Left renal cortex interstitium (tissue), 4 donors: ENCODE measurements at places on chromosomes 16 and 17. TPM values are rescaled to one million over a fixed set of nuclear protein-coding genes. Genes with fewer than 3 reads are reported as not detected.

Gene CACNG3
- 0.05 TPM for polyA plus RNA-seq

Gene SLC6A2
- polyA plus RNA-seq, result 0.16 TPM

Gene EPN2
- polyA plus RNA-seq, result 47.0 TPM

Gene CRHR1
- polyA plus RNA-seq, result 0.21 TPM

Gene CAPNS2
- polyA plus RNA-seq, result 0.25 TPM

Gene KRTAP9-8
- polyA plus RNA-seq, result not detected

Gene GCGR
- 18.5 TPM for polyA plus RNA-seq

Gene PRSS22
- polyA plus RNA-seq, result 6.3 TPM

DNA sequence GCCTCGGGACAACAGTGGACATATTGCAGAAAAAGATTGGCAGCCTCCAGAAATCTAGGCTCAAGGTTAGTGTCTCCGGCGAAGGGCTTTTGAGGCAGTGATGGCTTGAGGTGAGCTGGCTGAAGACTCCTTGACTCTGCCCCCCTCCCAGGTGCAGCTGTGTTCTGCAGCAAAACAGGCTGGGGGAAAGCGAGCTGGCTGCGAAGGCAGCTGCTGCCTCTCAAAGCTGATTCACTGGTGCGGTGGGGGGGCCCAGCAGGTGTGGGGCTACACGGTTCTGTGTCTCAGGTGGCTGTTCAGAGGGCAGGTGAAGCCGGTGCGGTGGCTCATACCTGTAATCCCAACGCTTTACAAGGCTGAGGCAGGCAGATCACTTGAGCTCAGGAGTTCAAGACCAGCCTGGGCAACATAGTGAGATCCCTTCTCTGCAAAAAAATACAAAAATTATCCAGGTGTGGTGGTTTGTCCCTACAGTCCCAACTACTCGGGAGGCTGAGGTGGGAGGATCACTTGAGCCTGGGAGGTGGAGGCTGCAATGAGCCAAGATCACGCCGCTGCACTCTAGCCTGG, 22.9 kb downstream of the C16orf96 start:
- no peak for DNase-seq

DNA sequence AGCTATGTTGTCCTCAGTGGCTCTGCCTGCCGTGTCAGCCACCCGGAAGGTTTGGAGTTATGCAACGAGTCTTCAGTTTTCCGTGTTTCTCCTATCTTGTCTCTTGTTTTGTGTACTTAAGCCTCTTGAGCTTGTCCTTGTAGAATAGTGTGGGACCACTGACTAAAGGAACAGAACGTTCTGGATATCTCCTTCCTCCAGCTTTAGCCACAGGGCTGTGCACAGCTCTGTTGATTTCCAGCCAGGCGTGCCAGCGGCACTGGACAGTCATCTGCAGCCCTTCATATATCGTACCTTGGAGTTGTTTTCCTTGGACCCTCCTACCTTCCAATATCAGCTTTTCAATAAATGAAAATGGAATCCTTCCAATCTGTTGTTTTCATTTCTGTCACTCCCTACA, 39.8 kb downstream of the TMEM11 start:
- DNase-seq, result no peak

GRCh38 chr17:42422412-42422957, 571 bp downstream of the CAVIN1 start:
- no peak for DNase-seq

DNA sequence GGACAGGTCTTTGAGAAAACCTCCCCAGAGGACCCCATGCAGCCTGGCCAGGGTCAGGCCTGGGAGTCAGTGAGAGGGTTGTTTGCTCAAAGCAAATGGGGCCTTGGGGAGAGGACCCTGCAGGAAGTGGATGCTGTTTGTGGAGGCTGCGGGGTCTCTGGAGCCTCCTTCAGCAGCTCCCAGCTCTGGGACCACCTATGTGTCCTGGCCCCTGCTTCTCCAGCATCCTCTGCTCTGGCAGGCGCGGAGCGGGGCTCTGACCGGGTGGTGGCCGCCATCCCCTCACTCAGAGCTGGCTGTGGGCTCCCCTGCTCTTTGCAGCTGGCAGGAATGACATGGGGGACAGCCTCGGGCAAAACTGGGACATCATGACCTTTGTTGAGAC, 29.8 kb upstream of the CIBAR2 start:
- no peak for DNase-seq

GRCh38 chr17:73414171-73414955, 102.6 kb upstream of the CDC42EP4 start:
- no peak for DNase-seq

GRCh38 chr17:33895491-33895890, 359.6 kb upstream of the CCL2 start:
- DNase-seq, result no peak

DNA sequence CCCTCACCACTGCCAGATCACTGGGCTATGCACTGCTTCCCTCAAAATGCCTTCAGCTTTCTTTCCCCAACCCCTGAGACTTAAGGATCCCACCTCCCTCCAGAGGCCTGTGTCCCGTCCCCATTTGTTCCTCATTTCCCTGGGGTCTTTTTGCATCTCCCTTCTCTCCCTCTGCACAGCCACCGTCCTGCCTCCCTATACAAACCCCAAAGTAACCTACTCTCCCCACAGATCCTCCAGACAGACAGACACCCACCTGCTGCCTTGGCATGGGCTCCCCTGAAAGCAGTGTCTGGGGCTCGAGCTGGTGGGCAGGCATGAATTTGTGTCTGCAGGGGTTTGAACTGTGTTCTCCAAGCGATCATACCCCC, 69.4 kb upstream of the TNRC6C start:
- DNase-seq, result no peak

GRCh38 chr17:16948587-16949376, 23.1 kb downstream of the TNFRSF13B start:
- DNase-seq, result no peak

DNA sequence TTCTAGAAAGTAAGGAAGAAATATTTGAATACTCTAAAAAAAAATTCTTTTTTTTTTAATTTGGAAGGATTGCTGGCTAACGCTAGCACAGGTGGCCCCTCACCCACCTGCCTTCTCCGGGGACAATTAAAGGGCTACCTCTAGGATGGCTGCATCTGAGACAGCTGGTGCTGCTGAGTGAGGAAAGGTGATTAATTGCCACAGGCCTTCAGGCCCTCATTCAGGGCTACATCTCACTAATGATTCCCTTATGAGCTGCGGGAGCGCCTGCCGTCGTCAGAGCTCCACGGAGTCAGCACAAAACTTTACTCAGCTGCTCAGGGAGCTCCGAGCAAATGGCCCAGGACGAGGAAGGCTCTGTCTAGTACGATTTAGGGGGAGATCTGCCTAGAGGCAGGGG, 27.0 kb upstream of the AKTIP start:
- DNase-seq, result no peak

- no peak for DNase-seq
Observed at GRCh38 chr17:44487170-44487569, 16.0 kb downstream of the GPATCH8 start.

DNA sequence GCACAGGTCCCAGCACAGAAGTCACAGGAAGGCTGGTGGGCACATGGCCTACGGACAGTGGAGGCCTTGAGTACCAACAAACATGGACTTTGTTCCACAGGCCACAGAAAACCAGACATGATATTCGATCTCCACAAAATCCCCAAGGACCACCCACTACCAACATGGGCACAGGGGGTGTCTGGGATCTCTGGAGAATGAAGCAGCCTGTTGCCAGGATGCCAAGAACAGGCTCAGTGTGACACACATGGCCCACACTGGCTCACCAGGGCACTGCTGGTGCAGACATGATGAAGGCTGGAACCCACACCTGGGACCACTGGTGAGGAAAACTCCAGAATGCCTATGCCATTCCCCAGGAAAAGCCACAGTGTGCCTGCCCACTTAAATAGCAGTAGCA, 120.2 kb downstream of the C16orf78 start:
- no peak for DNase-seq
